ENCODE measurements at places on chromosomes 7 and 10.

DNA sequence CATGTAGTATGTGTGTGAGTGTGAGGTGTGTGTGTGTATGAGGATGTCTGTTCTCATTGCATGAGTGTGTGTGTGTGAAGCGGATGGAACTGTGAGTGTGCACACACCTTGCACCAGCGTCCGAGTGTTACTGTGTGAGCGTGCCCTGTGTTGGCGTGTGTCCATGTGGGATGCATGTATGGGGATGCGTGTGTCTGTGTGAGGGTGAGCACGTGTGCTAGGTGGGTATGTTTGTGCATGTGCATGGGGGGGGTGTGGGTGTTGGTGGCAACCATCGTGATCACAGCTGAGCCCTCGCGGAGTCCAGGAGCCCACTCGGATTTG, 6.4 kb downstream of the KNDC1 start:
- no peak for DNase-seq

DNA sequence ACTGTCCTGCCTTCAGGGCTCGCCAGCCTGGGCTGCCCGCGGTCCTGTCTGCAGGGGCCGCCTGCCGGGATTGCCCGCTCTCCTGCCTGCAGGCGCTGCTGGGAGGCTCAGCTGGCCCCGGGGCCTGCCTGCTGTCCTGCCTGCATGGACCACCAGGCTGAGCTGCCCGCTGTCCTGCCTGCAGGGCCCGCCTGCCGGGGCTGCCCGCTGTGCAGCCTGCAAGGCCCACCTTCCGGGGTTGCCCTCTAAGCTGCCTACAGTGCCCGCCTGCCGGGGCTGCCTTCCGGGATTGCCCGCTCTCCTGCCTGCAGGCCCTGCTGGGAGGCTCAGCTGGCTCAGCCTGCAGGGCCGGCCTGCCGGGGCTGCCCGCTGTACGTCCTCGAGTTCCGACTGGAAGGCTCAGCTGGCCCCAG, 164.4 kb downstream of the GLRX3 start:
- DNase-seq = no peak

DNA sequence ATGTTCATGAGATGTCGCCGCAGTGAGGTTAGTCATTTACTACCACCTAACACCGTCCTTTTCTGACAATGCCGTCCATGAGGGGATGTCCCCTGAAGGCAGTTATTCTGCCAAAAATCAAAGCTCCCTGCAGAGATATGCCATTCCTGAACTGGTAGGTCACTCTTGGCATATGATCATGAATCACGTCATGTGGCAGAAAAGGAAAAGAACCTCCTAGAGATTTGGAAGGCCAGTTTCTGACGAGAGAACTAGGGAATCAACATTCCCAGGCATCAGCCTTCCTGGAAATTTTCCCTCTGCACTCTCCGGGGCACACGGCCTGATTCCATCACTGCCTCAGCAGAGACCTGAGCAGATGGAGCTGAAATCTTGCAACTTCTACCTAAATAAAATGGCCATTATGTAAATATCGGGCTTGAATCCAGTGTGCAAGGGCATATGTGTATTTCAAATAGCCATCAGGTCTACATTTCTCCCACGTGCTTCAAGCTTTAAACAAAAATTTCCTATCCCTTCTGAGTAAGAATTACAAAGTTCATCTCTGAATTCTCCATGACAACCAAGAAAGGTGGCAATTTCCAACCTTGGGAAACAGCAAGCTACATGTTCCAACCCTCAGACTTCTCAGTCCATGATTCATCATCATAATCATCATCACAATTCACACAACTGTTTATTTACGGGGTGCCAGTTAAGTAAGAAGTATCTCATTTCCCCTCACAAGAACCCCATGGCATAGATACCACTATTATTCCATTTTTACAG, 46.5 kb downstream of the AMPH start:
- DNase-seq = no peak

- no peak for DNase-seq
These were observed 65.4 kb downstream of the FANK1 start for GRCh38 chr10:125961743-125962142.

DNA sequence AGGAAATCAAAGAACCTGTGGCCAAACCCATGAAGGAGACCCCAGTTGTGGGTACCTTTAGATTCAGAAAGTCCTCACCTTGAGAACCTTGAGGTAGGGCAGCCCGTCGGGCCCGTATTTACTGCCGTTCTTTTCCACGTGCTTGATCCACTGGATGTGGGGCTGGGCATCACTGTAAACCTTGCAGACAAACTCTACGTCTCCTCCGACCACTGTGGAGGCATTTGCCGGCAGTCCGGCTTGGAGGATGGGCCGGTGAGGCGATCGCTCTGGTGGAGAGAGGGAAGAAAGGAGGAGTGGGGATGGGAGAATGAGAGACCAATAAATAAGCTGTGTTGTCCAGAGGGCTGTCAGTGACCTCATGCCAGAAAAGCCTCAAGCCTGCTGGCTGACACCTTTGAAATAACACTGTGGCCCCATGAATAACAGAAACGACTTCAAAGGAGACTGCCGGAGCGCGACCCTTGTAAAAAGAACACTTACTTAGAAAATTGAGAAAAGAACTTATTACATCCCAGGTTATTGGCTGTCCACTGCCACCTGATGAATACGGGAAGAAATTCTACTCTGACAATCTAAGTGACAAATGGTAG, 78.2 kb downstream of the FGFR2 start:
- no peak for DNase-seq

GRCh38 chr7:128119036-128119435, 87.8 kb upstream of the LRRC4 start:
- no peak for DNase-seq

- DNase-seq = no peak
These were observed 43.9 kb upstream of the SRGN start for GRCh38 chr10:69043931-69044531.

DNA sequence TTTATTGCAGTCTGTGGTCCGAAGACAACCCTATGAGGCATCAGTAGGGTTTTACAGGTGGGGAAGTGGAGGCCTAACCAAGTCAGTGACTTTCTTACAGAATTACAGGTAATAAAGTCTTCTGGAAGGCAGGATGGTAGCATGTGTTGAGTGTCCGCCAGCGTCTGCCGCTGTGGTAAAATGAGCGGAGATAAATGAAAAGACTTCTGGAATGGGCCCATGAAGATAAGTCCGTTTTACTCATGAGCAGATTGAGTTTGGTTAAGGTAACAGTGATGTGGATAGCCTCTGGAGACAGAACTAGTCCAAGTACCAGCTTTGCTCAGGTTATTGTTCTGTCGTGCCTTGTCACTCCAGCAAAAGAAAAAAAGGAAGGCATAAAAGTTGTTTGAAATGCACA, 966 bp downstream of the FBH1 start:
- no peak for DNase-seq

GRCh38 chr10:90884431-90884830, 12.7 kb downstream of the RPP30 start:
- no peak for DNase-seq

- DNase-seq = no peak
These were observed 67.0 kb upstream of the CFAP46 start for GRCh38 chr10:133009218-133009950.

DNA sequence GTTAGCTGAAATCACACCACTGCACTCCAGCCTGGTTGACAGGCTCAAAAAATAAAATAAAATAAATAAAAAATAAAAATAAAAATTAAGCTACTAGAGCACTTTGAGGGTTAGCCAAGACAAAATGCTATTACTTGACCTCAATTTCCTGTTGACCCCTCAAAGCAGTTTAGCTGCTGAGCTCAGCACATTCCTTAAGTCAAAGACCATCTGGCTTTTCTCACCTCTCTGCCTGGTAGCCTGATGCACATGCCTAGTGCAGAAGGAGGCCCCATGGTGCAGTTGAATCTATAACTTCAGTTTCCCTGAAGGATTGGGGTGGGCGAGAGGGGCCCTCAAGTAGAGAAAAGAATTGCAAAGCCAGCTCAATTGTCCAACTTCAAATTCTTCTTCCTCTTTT, 211.1 kb upstream of the GALNT17 start:
- no peak for DNase-seq

DNA sequence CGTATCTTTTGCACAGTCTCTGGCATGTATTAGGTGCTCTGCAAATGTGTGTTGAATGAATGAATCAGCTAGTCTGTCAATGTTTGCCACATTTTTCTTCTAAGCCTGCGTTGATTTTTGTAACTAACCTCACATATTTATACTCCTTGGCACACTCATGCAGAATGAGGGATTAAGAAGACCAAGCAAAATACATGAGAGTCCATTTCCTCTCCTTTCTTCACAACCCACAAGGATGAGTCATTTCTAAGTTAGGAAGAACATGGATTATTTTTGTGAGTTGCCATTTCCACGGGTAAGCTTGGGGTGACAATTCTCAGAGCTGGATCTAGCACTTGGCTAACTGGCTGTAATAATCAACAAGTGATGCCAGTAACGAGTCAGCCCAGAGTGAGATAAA, 158.8 kb downstream of the TWIST1 start:
- DNase-seq = no peak

GRCh38 chr10:99457813-99458212, 27.4 kb upstream of the GOT1 start:
- no peak for DNase-seq

GRCh38 chr7:1767524-1767923, 97.4 kb downstream of the ELFN1 start:
- no peak for DNase-seq

- no peak for DNase-seq
These were observed 186.0 kb upstream of the CACNA2D1 start for GRCh38 chr7:82629583-82629982.

GRCh38 chr7:107208024-107208521, 39.3 kb downstream of the HBP1 start:
- DNase-seq = no peak

DNA sequence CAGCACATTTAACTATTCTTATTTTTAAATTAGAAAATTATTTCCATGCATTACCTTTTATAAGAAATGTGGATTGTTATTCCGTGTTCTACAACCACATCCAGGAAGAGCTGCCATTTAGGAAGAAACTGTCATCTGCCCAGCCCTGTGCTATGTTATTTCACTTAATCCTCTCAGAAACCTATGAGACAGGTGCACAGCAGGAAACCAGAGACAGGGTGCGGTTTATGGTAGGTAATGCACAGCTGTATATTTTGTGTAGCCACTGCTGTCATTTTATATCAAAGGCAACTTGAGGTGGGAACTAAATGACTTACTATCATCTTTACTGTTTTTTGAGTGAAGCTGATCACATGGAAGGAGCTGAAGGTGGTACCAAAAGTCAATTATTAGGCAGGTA, 232.3 kb downstream of the MAGI2 start:
- DNase-seq = no peak

DNA sequence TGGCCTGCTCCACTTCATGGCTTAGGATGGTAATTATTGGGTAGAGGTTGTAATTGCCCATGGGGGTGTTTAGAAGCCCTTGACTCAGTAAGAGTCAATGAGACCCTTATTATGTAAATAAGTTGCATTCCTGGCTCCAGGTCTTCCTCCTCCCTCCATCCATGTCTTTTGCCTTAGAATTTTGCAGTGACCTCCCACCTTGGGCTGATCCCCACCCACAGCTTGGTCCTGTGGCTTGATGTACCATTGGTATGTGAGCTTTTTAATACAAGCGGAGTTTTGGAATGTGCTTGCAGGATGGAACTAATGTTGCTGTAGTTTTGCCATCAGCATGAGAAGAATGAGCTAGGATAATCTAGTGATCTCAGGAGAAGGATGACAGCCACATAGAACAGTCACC, 73.2 kb upstream of the DGKI start:
- DNase-seq = no peak

GRCh38 chr7:152103691-152104090, 78.2 kb downstream of the GALNT11 start:
- no peak for DNase-seq

DNA sequence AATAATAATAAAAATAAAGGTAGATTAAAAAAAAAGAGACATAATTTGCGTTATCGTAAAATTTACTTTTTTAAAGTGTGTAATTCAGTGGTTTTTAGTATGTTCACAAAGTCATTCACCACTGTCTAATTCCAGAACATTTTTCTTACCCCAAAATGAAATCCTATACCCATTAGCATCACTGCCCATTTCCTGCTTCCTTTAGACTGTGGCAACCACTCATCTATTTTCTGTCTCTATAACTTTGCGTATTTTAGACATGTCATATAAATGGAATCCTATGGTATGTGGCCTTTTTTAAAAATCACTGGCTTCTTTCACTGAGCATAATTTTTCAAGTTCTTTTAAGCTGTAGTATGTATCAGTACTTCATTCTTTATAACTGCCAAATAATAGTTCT, 53.6 kb downstream of the KAT6B start:
- no peak for DNase-seq
